Effector CD4-positive, alpha-beta T cell (primary cell): ENCODE measurements at places on chromosomes 6 and 20.

DNA sequence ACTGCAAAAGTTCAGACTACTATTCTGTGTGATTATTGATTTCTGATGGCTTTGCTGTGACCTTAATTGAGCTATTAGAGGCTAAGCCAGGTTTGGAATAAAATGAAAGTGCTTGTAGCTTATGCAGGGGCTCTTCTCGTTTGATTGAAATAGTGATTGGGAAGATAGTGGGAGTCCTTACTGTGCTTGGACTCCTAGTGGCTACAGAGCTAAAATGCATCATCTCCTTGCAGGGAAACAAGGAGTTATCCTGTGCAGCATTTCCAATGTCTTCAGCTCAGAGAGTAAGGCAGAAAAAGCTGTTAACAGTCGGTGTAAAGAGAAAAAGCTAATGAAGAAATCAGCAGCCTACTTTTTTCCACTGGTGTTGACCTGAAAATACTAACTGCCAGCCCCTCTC is 173.5 kb downstream of the SLC35F1 start:
- DNase-seq, result no peak

- DNase-seq, result no peak
These were observed 28.6 kb upstream of the NTSR1 start for GRCh38 chr20:62679978-62680589.

GRCh38 chr6:150775415-150776203 is 89.9 kb upstream of the MTHFD1L start:
- no peak for DNase-seq

DNA sequence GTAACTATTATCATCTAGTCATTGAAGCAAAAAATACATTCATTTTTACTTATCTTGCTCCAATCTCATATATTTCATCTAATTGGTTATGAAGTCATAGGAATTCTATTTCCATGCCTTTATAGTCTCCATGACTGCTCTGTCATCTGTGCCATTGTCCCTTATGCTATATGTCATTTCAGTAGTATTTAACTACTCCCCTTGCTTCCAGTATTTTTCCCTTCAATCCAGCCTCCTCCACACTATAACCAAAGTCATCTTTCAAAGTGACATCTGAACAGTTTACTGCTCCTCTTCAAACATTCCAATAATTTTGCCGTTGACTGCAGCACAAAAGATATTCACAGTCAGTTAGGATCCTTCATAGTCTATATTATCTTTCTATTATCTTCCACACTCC is 216.6 kb upstream of the HS3ST5 start:
- no peak for DNase-seq

GRCh38 chr6:75874224-75874623 is 125.2 kb downstream of the MYO6 start:
- no peak for DNase-seq

DNA sequence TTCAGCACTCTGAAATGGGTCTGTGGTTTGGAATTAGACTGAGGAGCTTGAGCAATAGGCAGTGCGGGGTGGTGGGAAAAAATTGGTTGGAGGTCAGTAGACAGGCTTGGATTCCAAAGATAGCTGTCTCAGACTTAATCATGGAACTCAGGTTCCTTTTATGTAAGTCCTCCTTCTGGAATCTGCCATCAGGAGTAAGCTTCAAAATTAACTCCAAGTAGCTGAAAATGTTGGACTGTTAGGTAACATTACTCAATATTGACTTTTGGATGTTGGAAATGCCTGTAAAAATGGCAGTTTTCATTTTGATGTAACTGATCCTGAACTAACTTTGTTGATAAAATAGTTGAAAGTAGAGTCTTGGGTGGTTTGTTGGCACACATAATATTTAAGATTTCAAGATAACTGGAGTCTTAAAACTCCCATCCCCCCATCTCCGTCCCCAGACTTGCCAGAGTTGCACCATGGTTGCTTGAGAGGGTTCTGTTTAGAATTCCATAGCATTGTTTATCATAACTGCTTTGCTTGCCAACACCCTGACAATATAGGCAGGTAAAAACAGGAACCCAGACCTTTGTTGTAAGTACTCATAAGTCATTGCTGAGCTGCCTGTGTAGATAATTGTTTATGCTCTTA is 83.0 kb downstream of the PHF20 start:
- DNase-seq, result no peak
